Activated naive CD4-positive, alpha-beta T cell (primary cell): ENCODE measurements at places on chromosomes 16 and 17.

DNA sequence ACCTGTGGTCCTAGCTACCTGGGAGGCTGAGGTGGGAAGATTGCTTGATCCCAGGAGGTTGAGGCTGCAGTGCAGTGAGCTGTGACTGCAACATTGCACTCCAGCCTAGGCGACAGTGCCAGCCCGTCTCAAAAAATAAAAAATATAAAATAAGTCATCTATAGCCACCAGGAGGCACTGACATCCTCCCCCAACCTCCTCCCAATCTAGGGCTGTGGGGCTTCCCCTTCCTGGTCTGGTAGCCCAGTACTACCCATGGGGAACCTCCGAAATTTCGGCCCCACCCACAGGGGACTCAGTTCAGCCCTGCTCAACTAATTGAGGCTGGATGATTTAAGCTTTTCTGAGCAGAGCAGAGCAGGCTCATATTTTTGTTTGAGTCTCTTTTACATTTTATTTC lies 3.2 kb downstream of the ZSCAN10 start:
- DNase-seq, result peak; percentile 21

- DNase-seq, result no peak
These were observed 753.2 kb upstream of the EEF2KMT start for GRCh38 chr16:5850632-5851392.

- no peak for DNase-seq
These were observed 57.9 kb upstream of the CES5A start for GRCh38 chr16:55933038-55933437.

GRCh38 chr16:51565184-51565583 lies 414.1 kb upstream of the SALL1 start:
- DNase-seq, result no peak

DNA sequence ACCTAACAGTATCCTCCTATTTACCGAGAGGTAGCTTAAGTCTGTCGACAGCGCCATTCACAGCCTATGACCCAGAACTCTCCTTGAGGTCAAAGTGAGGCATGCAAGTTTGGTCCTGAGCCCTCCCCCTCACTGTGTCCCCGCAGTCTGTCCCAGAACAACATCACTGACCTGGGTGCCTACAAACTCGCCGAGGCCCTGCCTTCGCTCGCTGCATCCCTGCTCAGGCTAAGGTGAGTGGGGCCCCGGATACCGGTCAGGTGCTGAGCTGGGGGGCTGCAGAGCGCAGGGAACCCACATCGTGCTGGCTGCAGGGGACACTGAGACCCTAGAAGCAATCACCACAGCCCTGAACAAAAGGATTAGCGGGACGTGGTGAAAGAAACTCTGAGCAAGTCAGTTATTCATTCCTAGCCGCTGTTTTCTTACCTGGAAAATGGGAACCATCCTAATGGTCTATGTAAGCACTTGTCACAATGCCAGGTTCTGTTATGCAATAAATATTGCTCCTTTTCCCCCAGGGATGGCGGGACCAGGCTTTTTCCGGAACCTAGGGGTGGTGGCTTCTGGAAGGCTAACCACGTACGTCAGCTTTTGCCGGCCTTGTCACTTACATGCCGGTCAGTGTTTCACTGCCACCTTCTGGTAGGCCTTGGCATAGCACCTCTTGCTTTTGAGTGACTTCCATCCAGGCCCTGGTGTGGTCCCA lies 23.8 kb downstream of the DEXI start:
- DNase-seq, result peak; percentile 60

GRCh38 chr17:69763503-69763902 lies 311.5 kb upstream of the KCNJ16 start:
- DNase-seq, result no peak

DNA sequence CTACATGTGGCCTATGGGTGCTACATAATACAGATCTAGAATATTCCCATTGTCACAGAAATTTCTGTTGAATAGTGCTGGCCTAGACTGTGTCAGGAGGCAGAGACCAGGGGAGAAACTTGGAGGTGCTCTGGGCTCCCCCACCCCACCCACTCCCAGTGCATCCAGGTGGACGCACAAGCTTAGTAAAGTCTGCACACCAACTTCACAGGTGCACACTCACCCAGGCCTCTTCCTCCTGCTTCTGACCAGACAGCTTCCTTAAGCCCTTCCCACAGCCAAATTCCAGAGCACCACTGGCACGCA lies 7.6 kb upstream of the CNP start:
- DNase-seq, result no peak

DNA sequence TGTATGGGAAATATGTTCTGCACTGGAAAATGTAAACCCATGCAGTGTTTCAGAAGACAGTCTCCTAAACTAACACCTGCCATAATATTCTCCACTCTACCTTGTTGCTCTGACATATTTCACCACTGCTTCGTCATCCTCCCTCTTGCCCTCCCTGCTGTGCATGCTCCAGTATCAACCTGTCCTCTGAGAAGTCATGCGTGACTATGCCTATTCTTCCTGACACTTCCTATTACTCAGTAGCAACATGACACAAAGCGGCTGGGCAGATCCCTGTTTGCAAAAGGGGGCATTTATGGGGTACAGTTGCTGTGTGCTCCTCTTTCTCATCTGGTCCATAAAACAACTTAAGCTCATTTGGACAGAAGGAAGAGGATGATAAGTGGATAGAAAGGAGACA lies 805.6 kb upstream of the EEF2KMT start:
- no peak for DNase-seq

DNA sequence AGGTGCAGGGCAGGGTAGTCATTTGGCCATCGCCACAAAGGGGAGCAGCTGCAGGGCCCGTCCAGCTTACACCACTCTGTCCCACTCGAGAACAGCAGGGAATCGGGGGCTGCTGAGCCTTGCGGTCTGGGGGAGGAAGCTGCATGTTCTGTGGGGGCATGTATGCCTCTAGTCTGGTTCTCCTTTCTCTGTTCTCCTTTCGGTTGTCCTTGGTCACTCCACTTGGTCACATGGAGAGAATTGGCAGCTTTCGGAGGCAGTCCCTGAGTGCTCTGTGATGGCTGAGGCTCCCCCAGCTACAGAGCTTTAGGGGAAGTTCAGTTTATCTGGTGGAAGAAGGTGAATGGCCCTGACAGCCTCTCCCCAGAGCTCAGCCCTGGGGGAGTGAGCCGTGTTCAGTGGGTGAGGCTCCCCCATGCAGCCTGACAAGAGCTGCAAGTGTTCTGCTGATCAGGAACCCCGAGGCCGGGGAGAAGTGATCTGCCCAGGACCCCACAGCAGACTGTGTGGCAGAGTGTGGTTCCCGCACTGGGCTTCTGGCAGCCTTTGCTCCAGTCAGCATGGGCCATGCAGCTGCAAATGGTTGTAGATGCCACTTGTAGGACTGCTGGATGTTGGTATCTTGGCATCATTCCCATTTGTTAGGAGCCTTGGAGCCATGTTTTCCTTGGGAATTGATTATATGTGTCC lies 22.3 kb upstream of the SMPD3 start:
- DNase-seq, result no peak

DNA sequence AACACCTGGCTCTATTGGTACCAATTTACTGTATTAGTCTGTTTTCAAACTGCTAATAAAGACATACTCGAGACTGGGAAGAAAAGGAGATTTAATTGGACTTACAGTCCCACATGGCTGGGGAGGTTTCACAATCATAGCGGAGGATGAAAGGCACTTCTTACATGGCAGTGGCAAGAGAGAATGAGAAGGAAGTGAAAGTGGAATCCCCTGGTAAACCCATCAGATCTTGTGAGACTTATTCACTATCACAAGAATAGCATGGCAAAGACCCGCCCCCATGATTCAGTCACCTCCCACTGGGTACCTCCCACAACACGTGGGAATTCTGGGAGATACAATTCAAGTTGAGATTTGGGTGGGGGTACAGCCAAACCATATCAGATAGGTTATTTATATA lies 22.6 kb upstream of the GOSR1 start:
- DNase-seq, result no peak

- no peak for DNase-seq
These were observed 3.9 kb downstream of the TRPV2 start for GRCh38 chr17:16419074-16419928.

- DNase-seq, result no peak
These were observed 77.3 kb downstream of the WIPI1 start for GRCh38 chr17:68379692-68380677.

DNA sequence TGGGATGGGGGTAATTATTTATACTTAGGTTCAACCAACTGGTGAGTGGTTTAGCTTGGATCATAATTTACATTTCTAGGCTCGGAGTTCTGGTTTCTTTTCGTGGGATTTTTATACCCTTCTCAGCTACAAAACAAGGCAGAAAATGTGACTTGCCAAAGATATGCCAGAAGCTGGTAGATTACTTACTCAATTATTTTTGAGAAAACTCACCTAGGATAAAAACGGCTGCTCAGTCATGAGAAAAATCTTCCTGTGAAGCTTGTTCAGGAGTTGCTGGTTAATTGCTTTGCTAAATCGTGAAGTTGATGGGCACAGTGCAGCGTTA lies 1.1 kb downstream of the NDEL1 start:
- no peak for DNase-seq

DNA sequence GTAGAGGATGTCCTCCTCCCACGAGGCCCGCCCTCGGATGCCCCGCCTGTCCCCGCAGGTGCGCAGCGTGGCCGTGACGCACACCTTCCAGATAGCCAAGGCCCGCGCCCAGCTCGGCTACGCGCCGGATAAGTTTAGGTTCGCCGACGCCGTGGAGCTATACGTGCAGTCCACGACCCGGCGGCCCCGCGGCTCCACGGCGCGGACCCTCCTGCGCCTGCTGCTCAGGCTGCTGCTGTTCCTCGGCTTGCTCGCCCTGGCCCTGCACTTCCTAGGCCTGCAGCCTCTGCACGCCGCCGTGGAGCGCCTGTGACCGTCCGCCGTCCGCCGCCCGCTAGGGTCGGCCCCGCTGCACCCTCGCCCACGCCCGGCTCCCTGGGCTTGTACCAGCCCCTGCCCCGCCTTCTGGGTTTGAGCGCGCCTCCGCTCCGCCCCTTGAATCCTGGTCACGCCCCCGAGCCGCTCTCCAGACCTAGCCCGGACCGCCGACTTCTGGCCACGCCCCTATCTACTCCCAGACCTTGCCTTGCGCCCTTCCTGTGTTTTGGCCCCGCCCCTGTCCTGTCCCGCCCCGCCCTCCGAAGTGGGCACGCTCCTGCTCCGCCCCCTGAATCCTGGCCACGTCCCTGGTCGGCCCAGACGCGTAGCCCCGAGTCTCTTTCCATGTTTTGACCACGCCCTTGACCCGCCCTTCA lies 15.8 kb upstream of the EEF2K start:
- DNase-seq, result peak; percentile 80

- no peak for DNase-seq
These were observed 32.2 kb downstream of the ACTG1 start for GRCh38 chr17:81480140-81481072.

DNA sequence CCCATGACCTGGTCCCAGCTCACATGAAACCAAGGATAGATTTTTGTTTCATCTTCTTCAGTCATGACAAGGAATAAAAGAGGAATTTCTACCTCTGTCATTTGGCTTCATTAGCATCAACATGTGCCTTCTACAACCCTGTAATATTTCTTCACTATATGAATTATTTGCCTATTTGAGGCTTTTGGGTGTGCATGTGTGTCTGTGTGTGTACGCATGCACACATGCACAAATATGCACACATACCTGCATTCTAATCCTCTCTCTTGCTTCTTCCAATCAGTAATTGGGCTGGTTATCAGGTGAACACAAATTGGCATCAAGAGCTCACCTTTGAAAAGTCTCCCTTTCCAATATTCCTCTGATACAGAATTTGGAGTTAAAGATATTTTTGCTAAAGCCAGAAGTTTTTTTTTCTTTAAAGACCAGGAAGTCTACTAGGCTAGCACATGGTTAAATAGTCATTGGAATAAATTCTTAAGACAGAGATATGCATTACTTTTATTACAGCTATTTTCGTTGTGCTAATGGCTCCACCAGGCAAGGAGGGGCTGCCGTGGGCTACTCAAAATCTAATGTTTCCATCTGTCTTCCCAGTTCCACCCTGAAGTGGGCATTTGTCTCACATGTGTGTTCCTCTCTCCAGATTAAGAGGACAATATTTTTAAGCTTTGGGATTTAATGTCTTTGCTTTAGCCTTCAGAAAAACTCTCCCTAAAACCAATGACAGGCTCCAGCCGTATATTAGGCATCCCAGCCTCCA lies 547.2 kb upstream of the CDH5 start:
- no peak for DNase-seq

DNA sequence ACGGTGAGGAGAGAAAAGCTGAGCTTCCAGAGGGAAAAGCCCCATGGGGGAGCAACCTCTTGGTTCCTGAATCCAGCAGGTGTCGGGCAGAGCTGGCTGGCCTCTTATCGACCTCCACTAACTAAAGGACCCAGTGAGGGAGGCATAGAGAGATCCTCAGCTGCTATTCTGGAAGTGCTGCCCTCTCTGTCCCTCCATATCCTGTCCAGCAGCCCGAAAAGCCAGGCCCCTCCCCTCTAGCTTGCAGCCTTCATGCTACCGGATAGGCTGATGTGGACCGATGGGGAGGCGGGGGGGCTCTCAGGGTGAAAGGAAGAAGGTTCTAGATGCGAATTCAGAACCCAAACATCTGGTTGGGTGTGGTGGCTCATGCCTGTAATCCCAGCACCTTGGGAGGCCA lies 24.9 kb downstream of the MXRA7 start:
- DNase-seq, result no peak

- DNase-seq, result no peak
These were observed 119.1 kb downstream of the RAB11FIP4 start for GRCh38 chr17:31510308-31511194.

- DNase-seq, result no peak
These were observed 49.1 kb upstream of the PMFBP1 start for GRCh38 chr16:72220875-72221629.

GRCh38 chr17:41160648-41161047 lies at the start of gene KRTAP4-4:
Gene KRTAP4-4, minus strand, starts transcription at chr17:41160748. Its CDS starts 57 bp downstream, at chr17:41160691.
- DNase-seq, result no peak

GRCh38 chr16:69477546-69477945 lies 53.1 kb downstream of the CYB5B start:
- DNase-seq, result no peak

DNA sequence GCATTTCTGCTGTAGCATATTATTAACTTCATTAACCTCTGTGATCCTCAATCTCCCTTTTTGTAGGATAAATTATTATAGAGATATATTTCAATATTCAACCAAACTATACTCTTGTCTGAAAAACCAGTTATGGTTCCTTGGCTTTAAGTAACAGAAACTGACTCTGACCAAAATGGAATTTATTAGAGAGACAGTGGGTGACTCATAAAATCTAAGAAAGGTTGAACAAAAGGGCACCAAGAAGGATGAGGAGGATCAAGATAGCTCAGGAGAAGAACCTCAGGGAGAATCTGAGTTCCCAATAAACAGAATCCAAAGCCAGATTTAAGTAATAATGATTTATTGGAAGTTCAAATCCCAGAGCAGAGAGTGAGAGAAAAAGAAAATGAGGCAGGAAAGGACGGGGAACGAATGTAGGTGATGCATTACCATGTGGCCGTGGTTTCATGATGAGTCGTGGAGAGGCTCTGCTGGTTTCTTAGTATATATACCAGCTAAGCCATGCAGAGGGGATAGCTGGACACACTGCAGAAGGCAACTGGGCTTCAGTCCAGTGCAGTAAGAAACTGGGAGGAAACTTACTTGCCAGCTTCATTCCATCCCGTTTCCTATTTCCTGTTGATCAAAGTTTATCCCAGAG lies 151.5 kb upstream of the GOT2 start:
- DNase-seq, result no peak
